ENCODE measurements at places on chromosomes 3 and 15.

DNA sequence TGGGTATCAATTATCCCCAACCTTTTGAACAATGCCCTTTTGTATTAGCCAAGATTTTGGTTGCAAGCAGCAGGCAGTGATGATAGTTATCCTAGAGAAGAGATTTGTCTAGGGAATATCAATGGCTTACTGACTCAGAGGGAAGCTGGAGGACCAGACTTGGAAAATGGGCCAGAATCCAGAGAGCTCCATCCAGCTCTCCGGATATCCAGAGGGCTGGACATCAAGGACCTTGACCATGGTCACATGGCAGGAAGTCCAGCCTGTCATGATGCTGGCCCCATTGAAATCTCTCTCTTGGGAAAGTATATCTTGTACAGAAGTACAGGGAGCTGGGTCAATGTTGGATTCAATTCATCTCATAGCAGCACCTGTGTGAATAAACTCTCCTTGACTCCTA lies 148.5 kb upstream of the PDZRN3 start:
- no peak for DNase-seq

GRCh38 chr3:152243301-152243711 lies 25.4 kb upstream of the MBNL1 start:
- no peak for DNase-seq

- no peak for DNase-seq
These were observed 596 bp upstream of the SGO1 start for GRCh38 chr3:20186600-20187004.

DNA sequence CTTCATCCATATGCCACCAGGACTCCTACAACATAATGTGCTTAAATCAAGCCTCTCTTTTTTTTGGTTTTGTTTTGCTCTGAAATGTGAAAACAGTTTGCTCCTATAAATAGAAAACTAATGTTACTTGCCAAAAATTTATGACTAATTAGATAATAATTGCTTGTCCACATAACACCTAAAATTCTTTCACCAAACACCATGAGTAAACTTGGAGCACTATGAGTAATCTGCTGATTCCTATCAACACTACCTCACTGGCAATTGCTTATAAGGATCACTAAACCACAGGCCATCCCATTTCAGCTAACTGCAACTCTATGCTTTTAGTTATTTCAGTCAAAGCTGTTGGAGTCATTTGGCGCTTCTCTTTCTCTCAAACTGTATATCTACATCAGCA lies 252.7 kb downstream of the EPHA3 start:
- DNase-seq = no peak

- DNase-seq = no peak
These were observed 59.1 kb upstream of the COL8A1 start for GRCh38 chr3:99579246-99579645.

DNA sequence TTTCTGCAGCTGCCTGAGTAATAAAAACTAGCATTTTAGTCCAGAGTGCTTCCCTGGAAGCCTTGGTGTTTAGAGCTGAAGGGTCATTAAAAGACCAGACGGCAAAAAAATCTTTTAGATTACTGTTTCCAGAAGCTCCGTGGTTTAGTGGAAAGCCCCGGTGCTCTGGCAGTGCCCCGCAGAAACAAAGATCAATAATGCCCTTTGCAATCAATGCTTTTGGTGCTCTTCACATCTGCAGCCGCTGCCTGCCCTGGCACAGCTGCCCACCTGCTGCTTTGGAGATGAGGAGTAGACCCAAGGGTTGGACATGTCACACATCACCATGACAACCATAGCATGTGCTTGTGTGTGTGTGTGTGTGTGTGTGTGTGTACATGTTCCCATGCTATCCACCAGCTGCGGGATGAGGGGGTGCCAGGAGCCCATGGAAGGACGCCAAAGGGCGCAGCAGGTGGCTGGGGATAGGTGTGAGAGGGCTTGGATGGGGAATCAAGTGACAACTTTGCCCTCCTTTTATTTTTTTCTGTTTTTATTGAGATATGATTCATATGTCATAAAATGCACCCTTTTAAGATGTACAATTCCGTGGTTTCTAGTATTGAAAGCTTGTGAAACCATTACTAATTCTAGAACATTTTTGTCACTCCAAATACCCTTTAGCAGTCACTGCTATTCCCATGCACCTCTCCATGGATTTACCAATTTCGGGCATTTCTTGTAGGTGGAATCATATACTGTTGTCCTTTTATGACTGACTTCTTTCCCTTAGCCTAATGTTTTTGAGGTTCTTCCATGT lies 75.7 kb upstream of the KLHL25 start:
- no peak for DNase-seq

GRCh38 chr3:16506884-16507577 lies 6.5 kb downstream of the RFTN1 start:
- no peak for DNase-seq

DNA sequence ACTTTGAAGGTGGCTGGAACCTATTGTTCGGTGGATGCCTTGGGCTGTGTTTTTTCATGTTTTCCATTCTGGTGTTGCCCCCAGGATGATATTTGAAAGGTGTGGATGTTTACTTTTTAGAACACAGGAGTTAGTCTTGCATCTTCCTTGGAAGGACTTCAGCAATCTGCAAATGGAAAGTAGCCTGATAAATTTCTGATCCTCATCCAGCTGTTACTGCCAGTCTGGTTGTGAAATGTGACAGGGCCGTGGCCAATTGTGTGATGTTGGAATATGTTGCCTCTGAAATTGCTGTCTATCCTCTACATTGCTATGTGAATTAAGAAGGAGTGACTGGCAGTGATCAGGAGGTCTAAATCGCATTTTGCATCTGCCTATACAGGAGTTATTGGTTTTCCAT lies 382.5 kb upstream of the C2CD4B start:
- DNase-seq = no peak

GRCh38 chr3:46095307-46095706 lies 68.0 kb upstream of the XCR1 start:
- DNase-seq = no peak

GRCh38 chr3:144553301-144553700 lies 581.7 kb downstream of the DIPK2A start:
- no peak for DNase-seq

DNA sequence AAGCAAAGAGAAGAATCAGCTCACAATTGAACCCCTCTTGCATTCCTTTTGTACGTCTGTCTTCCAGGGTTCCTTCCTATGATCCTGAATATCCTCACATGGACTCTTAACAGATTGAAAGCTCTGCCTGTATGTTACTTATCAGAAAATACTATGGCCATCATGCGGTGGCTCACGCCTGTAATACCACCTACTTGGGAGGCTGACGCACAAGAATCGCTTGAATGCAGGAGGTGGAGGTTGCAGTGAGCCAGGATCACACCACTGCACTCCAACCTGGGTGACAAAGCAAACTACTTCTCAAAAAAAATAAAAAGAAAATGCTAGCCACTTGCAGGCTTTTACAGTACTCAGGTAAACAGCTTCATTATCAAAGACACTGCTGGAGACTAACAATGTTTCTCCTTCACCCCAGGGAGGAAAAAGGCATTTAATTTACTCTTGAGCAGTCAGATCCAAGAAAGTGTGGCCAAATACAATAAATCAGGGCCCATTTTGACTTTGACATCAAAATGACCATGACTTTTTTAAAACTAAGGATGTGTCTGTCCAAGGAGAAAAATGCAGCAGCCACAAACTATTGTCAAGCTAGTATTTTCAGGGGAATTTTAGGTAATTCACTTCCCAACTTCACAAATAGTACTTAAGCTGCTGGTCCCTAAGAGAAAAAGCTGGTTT lies 27.3 kb downstream of the NPTN start:
- DNase-seq = no peak

DNA sequence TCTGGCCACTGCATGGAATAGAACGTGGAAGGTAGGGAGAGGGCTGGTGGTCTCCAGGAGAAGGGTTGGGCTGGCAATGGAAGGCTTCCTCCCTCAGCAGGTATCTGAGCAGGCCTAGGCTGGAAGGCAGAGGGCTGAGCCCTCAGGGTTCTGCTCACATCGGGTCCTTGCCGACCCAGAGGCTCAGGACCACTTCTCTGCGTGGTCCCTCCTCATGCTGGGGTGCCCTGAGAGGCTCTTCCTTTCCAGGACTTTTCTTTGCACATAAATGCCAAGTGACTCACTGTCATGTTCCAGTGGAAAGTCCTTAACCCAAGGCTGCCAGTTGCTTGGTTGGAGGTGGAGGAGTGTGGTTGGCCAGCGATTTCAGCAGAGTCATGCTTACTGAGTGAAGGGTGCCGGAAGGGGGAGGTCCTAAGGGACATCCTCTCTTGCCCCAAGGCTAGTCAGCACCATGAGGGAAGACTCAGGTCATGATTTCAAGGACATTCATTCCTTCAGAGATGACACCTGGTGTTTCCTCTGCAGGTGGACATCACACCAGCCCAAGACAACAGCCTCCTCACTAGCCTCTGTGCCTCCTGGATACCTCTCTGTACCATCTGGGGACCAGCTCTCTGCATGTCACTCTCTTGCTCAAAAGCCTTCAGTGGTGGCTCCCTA lies 8.2 kb downstream of the SLC6A6 start:
- DNase-seq = peak; percentile 41

DNA sequence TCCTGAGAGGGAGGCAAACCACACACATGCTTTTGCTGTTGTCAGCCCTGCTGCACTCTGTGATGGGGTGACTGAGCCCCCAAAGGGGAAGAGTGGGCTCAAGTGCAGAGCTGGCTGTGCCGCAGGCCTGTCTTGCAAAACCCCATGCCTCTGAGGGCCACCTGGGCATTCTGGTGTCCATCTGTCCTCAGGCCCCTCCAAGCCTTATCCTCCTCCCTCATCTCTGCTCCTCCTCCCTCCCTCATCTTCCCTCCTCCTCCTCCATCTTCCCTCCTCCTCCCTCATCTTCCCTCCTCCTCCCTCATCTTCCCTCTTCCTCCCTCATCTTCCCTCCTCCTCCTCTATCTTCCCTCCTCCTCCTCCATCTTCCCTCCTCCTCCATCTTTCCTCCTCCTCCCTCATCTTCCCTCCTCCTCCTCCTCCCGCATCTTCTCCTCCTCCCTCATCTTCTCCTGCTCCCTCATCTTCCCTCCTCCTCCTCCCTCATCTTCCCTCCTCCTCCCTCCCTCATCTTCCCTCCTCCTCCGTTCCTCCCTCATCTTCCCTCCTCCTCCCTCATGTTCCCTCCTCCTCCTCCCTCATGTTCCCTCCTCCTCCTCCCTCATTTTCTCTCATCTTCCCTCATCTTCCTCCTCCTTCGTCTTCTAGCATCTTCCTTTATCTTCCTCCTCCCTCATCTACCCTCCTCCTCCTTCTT lies 40.6 kb downstream of the CHDH start:
- DNase-seq = no peak

DNA sequence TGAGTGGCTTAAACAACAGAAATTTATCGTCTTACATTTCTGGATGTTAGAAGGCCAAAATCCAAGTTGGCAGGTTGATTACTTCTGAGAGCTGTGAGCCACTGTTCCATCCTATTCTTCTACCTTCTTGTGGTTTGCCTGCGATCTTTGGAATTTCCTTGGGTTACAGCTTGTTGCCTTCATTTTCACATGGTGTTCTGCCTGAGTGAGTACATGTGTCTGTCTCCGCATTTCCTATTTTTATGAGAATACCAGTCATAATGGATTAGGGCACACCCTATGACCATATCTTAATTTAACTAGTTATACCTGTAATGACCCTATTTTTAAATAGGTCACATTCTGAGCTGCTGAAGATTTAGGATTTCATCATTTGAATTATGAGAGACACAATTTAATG lies 294.3 kb downstream of the CNTN4 start:
- DNase-seq = no peak

DNA sequence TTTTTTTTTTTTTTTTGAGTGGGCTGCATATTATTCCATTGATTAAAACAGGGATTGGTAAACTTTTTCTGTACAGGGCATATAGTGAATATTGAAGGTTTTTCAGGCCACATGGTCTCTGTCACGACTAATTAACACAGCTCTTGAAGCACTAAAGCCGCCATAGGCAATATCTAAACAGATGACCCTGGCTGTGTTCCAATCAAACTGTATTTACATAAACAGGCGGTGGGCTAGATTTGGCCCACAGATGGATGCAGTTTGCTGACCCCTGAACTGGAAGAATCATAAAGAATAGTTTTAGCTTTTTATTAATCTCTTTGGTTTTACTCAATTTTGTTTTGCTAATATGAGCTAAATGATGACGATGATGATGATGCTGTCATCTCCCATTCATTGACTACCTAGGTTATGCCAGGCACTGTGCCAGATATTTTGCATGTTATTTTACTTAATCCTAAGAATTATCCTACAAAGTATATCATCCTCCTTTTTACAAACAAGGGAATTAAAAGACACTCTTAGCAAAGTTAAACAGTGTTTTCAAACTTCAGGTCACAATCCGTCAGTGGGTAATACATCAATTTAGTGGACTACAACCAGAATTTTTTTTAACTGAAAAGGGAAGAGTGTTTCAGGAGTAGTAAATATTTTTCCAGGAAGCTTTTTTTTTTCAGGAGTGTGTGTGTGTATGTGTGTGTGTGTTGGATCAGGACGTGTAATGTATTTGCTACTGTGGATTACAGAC lies 54.3 kb downstream of the LMCD1 start:
- DNase-seq = no peak

GRCh38 chr3:47984075-47984728 lies 32.0 kb downstream of the MAP4 start:
- no peak for DNase-seq

DNA sequence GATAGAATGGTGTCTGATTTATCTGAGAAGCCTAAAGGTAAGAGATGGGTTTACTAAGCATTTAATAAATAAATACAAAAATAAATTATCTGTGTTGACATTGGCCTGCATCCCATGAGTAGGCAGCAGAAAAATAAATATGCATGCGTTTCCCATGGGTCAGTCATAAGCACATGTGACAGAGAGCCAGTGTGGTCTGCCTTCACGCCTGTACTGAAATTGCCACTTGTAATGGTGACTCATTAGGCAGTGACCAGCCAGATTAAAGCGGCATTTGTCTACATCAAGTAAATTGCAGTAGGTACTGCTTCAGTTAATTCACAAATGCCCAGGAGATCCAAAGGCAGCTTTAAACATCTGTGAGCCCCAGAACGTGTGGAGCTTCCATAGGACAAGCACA lies 399.6 kb downstream of the NAALADL2 start:
- no peak for DNase-seq
